ENCODE measurements at places on chromosomes 4 and X.
A peak's percentile ranks its signal among the peaks of the same experiment; 100 is the strongest.

- DNase-seq = peak; percentile 11
These were observed 6.4 kb upstream of the SMIM9 start for GRCh38 chrX:154840856-154841255.

DNA sequence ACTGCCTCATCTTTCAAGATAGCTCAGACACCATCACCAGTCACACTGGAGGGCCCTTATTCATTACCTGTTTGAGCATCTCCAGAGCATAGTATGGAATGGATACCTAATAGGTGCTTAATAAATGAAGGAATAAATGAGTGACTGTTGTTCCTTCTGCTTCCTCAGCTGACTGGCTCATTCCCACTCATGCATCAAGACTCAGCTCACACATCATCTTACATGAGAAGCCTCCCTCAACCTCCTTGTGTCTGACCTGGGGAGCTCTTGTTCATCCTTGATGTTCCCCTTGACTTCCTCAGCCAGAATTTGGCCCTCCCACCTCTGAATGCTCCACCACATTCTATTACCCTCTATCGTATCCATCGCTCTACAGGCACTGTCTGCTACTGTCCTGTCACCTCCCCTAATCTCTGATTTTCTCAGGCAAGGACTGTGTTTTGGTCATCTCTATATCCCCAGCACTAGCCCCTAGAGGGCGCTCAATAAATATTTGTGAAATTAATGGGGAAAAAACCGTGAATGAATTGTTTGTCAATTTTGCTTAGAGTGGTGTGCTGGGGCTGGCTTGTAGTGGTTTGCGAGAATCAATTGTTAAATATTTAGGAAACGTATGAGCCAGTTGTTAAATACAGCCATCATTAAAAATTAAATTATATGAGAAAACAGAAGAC, 88.3 kb downstream of the NHSL2 start:
- DNase-seq = no peak

DNA sequence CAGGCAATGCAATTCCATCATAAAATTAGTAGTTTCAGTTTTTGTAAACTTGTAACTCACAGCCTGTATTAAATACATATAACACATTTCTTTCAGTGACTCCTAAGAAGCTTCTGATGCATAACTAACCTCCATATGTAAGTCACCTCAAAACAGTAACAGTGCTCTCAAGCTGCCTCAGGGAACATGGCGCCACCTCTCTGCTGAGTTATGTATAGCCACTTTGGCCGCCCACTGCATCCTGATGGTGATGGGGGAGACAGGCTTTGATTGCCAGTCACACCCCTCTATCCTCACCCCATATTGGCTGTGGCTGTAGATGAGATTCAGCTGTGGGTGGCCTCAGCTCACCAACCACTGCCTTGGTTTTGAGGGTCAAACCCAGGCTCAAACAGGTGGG, 54.3 kb downstream of the LRBA start:
- DNase-seq = no peak

- DNase-seq = no peak
These were observed 18.9 kb downstream of the TMEM175 start for GRCh38 chr4:951186-951585.

GRCh38 chr4:48578132-48578968, 88.3 kb downstream of the ZAR1 start:
- peak; percentile 57 for DNase-seq

GRCh38 chr4:130747842-130748241, 1651.9 kb downstream of the C4orf33 start:
- DNase-seq = no peak

- DNase-seq = peak; percentile 63
These were observed 21.8 kb upstream of the CSF2RA start for GRCh38 chrX:1246816-1247215.

DNA sequence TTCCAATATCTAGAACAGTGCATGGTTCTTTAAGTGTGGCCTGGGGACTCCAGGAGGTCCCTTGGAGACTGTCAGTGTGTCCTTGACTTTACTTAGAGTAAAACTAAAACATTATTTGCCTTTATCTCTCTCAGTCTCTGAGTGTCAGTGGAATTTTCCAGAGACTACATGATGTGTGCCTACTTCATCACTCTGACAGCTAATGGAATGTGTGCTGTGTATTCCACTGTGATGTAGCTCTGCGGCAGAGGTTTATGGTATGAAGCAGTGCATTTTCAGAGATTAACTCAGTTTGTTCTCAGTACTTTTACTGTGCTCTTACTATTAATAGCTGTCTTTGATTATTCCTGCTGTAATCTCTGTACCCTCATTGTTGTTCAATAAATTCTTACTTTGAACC, 85.6 kb downstream of the MANBA start:
- DNase-seq = no peak

- DNase-seq = no peak
These were observed 8.7 kb upstream of the HPGDS start for GRCh38 chr4:94351319-94351718.

DNA sequence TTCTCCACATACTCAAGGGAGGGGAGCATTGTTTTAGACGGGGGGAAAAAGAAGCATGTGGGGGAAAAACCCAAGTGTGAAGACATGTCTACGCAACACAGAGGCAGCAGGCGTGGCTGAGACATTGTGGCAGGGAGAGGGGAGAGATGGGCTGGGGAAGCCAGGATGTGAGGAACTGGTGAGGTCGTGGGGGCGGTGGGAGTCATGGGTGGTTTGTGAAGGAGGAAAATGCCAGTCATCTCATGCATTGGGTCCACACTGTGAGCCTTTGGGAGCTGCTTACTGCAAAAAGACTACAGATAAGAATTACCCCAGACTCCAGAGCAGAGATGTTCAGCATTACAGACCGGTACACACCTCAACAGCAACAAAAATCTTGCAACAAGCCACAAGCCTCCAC, 2.1 kb downstream of the JAKMIP1 start:
- no peak for DNase-seq

- no peak for DNase-seq
These were observed 35.2 kb upstream of the CCNG2 start for GRCh38 chr4:77121736-77122240.

GRCh38 chrX:117063224-117063623, 600.4 kb upstream of the CT83 start:
- DNase-seq = no peak

DNA sequence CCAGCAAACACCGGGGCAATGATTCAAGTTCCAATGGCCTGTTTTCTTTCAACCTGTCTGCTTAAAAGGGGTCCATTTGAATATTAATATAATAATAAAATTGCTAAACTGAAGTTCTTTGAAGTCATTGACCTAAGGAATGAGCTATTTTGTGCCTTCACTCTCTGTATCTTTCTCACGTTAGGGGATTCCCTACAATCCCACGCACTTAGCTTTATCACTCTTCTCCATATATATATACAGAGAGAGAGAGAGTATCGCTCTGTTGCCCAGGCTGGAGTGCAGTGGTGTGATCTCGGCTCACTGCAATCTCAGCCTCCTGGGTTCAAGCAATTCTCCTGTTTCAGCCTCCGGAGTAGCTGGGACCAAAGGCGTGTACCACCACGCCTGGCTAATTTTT, 83.9 kb upstream of the NWD2 start:
- DNase-seq = no peak

GRCh38 chrX:9610771-9611392, 146.0 kb downstream of the TBL1X start:
- DNase-seq = peak; percentile 21

DNA sequence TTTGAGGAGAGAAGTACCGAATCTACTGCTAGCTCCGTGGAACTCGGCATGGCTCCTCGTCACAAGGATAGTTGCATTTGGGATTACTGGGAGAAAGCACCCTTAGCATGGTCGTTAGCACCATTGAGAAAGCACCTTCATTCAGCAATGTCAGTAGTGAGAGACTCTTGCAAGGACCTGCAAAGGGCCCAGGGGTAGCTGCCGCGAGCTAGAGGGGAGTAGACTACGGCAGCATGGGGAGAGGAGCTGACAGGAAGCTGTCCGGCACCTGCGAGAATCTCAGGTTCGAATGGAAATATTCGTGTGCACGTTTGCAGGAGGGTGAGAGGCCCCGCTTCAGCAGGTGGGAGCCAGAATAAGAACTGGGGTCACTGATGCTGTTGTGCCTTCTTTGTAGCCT, 20.2 kb downstream of the TLR10 start:
- DNase-seq = no peak

DNA sequence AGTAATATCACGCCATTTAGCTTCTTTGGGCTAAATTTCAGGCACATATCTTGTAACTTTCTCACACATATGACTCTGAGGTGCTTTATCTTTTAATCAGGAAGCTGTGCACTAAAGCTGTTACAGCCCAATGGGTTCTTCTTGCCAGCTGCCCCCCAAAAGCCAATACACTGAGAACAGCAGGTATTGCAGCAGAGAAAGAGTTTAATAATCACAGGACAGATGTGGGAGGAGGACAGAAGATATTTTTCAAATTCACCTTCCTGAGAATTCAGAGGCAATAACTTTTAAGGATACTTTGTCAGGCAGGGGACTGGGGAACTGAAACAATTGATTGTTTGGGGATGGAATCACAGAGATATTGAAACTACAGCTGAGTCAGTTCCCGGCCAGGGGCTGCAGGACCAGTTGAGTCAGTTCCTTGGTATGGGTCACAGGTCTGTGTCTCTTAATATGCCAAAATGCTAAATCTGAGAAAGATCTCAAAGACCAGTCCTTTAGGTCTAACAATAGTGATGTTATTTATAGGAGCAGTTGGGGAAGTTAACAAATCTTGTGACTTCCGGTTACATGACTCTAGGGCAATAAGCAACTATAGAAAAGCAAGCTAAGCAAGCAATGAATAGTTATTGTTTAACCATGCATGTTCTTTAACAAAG, 28.1 kb downstream of the DDIT4L start:
- DNase-seq = peak; percentile 89

GRCh38 chr4:100881283-100881682, 363.5 kb upstream of the EMCN start:
- DNase-seq = no peak

DNA sequence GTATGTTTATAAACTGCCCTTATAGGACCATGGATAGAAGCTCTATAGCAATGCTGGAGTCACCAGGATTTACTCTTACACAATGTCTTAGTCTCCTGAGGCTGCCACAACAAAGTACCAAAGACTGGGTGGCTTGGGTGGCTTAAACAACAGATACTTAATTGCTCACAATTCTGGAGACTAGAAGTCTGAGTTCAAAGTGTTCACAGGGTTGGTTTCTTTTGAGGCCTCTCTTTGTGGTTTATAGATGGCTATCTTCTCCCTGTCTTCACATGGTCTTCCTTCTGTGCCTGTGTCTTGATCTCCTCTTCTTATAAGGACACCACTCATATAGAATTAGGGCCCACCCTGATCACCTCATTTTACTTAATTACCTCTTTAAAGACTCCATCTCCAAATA, 2.0 kb upstream of the TRPC3 start:
- DNase-seq = no peak

DNA sequence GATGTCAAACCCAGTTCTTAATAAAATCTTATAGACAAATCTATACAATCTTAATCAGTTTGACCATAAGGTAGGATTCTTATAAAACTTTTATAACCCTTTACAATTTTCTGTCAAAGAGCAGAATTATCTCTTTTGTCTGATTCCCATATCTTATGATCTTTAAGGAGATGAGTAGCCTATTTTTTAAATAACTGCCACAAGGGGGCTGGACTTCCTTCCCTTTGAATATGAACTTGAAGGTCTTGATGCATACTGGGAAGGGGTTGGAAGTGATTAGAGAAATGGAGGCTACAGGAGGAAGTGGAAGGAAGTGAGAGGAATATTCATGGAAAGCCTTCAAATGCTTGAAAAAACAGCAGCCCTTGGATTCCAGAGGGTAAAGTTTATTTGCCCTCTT, 111.1 kb downstream of the APOOL start:
- DNase-seq = no peak

GRCh38 chrX:69506617-69507499, 2.7 kb downstream of the NALF2 start:
- no peak for DNase-seq

- DNase-seq = no peak
These were observed 127.0 kb upstream of the GATB start for GRCh38 chr4:151887816-151888180.

DNA sequence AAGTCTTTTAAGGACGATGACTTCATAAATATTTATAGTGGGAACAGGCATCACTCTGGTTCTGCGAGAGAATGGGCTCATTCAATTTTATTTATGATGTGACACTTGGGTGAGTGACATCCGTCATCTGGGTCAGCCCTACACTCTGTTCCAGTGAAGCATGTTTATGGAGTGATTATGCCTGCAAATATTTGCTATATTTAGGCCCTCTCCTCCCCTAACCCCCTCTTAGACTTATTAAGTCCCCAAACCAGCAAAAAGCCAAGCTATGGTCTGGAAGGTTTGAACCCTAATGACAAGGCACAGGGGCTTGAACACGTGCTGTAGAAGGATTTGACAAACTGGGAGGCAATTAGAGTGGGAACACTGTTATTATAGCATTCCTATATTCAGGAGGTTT, 55.9 kb downstream of the C4orf51 start:
- DNase-seq = no peak

DNA sequence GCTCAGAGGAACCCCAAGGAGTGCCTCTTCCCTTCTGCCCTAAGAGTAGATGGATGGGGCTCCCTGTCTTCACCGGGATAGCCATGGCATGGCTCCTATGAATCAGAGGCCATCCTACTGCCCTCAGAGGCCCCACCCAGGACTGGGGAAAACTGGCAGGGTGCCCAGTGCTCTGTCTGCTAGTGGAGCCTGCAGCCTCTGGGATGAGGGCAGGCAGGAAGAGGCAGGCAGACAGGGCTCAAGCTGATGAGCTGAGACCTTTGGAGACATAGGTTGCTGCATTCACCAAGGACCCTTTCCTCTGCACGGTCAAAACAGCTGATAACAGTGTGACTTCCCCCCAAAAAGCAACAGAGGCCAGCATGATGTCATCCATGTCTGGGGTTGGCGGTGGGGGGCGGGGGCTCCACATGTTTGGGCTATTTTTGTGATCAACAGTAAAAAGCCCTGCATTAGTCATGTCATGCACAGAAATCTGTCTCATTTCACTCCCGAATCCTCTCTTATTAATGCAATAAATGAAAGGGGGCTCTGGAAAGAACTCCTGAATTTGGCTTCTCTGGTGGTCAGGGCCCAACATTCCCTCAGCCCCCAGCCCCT, 207.6 kb upstream of the MAMLD1 start:
- peak; percentile 36 for DNase-seq

DNA sequence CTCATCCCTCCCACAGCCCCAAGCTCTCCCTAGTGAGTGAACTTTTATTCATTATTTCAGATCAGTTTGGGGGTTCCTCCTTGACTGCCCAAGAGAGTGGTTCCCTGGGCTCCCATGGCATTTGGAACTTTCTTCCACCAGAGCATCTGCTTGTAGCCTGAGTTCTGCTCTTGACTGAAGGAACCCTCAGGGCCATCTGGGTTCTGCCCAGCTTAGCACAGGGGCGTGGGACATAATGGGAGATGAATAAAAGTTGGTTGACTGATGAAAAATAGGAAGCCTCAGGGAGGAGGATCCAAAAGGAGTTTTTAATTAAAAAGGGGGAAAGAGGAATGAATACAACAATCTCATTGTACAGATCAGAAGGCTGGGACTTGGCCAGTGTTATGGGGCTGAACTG, 73.4 kb downstream of the CYTL1 start:
- DNase-seq = no peak
